ENCODE measurements at places on chromosomes 7 and 10.

DNA sequence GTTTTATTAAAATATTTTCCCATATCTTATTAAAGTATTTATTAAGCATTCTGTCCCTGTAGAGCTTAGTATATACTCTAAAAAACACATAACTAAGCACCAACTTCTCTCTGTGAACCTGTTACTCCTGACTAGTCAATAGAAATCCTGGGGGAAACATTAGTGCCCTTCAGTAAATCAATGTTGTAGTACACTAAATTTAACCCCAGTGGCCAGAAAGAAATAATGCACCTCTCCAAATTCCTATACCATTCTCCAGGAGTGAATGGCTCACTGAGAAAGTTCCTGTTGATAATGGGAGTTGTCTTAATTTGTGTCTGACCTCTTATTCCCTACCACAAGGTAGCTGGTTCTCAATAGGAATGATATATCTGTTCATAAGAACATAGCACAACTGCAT lies 188.2 kb downstream of the SEMA3D start:
- peak; percentile 34 for DNase-seq

- DNase-seq: no peak
Measured at GRCh38 chr10:114272696-114273095, 33.6 kb downstream of the VWA2 start.

GRCh38 chr10:55629793-55630490 lies 731.1 kb downstream of the ZWINT start:
- no peak for DNase-seq

GRCh38 chr7:88306590-88307048 lies at the start of gene STEAP4:
Gene STEAP4, minus strand, starts transcription at chr7:88306894. Its CDS starts 22,625 bp downstream, at chr7:88284269.
- peak; percentile 43 for DNase-seq

DNA sequence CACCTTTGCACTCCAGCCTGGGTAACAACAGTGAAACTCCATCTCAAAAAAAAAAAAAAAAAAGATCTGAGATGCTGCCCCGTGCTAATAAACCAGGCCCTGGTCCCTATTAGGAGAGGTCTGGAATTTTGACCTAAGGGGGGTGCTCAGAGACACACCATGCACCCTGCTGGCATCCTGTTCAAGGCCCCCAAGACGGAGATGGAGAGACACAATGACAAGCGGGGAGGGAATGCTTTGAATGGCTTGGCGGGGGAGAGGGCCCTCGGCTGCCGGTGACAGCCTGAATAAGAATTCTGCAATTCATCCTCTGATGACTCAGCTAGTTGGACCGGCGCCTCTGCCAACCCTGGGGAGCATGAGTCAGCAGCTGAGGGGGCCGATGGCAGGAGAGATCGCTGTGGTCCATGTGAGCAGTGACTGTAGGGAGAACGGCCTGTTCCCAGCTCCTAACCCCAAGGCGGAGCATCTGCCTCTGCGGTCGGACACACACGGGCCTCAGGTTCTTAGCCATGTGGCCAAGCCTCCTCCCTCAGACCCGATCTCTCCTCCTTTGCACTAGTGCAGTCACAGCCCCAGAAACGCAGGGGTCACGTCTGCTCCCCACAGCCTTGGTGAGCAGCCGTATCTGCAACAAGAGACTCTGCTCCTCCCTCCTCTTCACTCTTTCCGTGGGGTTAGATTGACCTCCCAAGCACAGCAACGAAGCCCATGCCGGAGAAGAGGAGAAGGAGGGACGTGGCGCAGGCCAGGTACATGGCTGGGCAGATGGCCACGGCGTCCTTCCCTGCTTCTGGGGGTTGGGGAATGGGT lies 14.9 kb downstream of the TRIM56 start:
- peak; percentile 73 for DNase-seq

DNA sequence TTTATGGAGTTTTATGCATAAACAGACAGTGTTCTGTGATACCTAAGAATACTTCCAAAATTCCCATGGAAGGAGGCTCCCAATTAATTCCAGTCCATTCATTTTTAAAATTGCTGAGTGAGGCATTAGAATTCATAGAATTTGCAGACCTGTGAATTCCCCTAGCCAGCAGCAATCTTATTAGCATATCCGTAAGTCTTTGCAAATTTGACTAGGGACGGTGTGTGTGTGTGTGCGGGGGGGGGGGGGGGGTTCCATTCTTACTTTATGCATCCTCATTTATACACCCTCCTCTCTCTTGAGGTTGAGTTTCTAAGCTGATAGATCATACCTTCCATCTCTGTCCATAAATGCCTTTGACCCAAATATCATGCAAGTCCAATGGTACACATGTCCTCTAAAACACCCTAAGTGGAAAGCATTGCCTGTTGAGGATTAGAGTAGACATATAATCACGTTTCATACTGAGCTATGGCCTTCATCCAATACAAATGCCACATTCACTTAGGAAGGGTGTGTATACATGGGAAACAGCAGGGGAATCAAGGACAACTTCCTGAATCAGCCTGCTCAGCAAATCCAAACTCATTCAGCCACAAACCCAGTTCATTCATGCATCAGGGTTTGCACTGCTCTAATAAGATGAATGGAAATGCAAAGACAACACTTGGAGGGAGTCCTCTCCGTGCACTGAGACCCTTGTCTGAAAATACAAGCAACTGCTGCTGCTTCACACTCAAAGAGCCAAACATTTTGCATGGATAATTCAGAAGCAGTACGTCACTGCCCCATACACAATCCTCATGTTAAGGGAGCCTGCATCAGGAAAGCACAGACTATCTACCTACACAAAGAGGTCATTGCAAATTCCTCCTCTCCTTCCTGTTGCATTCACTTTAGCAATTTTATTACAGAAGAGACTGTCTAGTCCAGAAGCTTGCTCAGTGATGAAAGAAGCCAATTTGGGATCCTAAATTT lies 350.8 kb downstream of the KCNMA1 start:
- DNase-seq: peak; percentile 84

- no peak for DNase-seq
Measured at GRCh38 chr7:43760861-43761260, 2.4 kb downstream of the BLVRA start.

GRCh38 chr7:4166807-4167206 lies 515.3 kb upstream of the FOXK1 start:
- no peak for DNase-seq

DNA sequence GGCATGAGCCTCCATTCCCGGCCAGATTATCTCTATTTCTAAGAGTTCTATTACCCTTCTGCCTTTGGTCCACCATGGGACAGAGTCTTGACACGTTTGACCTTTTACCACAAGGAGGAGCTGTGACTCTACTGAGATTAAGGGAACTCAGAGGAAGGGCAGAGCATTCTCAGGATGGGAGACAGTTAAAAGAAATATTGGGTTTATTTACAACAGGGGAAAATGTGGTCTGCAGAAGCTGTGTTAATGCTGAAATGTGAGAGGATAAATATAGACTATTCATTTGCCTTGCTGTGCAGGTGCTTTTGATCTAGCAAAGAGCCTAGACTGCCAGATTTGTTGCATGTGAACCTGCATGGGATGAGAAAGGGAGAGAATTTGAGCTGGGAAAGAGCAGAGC lies 45.8 kb upstream of the PRSS58 start:
- DNase-seq: peak; percentile 45

GRCh38 chr7:67696878-67697277 lies 700.2 kb downstream of the TYW1 start:
- no peak for DNase-seq

GRCh38 chr7:73890555-73891147 lies 29.7 kb downstream of the TMEM270 start:
- no peak for DNase-seq

DNA sequence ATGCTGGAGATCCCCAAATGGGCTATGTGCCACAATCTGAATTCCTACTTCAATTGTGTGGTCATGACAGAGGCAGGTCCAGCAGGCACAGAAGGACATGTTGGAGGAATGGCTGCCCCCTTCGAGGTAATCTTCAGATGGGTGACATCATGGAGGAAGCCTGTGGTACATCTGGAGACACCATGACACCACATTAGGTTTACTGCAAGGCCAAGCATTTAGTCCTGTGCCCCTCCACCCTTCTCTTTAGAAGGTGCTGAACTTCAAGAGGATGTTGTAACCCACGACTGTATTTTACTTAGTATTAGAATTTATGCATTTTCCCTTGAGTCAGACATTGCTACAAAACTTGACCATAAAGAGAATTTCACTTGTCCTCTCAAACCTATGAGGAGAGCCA lies 75.1 kb upstream of the DDC start:
- no peak for DNase-seq

DNA sequence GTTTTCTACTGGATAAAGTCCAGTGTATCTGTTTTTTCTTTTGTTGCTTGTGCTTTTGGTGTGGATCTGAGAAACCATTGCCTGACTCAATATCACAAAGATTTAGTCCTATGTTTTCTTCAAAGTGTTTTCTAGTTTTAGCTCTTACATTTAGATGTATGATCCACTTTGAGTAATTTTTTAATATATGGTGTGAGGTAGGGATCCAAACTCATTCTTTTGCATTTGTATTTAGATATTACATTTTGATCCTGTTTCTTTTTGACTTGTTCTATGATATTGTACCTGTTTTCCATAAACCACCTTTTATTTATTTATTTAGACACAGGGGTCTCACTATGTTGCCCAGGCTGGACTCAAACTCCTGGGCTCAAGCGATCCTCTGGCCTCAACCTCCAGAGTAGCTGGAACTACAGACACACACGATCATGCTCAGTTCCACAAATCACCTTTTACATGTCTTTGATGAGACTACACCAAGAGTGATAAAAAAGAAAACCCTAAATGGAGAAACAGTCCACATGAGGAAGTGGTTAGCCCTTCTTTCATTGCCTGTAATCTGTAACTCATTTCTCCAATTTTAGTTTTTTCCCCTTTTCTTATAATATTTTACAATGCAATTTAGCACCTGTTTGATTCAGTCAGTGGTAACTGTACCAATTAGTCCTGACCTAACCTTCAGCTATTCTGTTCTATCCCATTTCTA lies 86.0 kb downstream of the SLC37A3 start:
- no peak for DNase-seq

- peak; percentile 60 for DNase-seq
Measured at GRCh38 chr7:98641646-98642500, 24.8 kb downstream of the NPTX2 start.

DNA sequence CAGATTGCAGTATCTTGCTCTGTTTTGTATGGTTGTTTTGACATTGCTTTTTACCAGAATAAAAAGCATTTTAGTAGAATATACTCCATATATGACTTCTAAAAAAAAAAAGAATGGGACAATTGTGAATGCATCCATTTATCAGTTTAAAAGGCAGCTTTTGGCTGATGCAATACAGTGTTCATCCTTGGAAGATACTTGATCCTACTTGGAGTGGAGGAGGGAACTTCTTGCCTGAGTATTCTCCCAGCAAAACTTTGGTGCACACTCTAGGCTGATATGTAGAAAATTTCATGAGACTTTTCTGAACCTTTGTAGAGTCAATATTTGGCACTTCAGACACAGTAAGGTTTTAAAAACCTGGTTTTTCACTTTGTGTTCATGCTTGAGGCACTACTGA lies 40.2 kb downstream of the WDR11 start:
- DNase-seq: no peak

DNA sequence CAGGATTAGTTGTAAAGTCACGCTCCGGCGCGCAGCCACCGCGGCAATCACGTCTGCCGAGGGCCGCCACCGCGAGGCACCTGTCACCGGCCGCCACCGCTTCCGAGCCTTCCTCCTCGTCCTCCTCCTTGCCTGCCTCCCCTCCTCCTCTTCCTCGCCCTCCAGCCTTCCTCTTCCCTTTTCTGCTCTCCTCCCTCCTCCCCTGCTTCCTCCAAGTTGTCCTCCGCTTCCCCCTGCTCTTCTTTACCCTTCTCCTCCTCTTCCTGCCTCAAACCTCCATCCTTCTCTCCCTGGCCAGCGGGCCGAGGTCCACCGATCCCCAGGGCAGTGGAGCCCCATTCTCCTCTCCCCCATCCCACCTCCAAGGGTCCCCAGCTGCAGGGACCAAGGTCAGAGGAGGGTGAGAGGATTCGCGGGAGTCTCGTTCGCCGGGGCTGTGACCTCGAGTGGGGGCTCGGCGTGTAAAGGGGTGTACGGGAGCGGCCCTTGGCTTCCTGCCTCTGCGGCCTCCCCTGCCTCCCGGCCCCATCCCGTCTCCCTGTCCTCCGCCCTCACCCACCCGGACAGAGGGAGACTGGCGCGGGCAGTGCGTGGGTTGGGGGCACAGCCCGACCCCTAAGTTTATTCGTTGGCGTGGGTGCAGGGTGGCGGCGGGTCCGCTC lies 89.5 kb upstream of the PAX2 start:
- peak; percentile 12 for DNase-seq

GRCh38 chr7:85160223-85160622 lies 26.6 kb downstream of the SEMA3D start:
- no peak for DNase-seq

GRCh38 chr10:932589-932988 lies 1.1 kb upstream of the LARP4B start:
- DNase-seq: no peak

DNA sequence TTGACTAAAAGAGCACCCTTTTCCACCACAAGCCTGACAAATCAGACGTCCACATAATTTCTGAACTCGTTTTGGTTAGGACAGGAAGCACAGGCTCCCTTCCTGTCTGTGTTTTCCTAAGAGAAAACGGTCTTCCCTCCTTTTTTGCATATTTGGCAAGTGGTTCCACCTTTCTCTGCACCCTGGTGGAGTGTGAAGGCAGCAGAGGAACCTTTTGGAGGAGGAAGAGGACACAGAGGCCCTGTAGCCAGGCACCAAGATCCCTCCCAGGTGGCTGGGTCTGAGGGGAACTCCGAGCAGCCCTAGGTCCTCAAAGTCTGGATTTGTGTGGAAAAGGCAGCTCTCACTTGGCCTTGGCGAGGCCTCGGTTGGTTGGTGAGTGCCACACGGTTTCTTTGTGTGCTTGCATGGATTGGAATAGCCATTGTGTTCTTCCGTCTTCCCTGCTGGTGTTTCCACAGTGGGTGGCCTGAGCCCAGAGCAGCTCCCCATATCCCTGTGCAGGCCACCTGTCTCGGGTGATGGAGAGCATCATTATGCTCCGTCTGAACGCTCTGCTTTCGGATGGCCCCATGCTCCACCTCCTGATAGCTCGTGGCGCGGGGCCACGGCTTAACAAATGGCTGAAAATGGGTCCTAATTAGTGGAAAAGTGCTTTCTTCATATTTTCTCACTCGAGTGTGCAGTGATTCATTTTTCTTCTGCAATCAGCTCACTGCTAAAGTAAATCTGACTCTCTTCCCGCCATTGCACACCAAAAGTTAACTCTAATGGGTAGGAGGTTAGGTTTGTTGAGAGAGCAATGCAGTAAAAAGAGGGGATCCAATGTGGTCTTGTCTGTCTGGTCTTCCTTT lies 4.2 kb downstream of the IKZF1 start:
- peak; percentile 22 for DNase-seq

DNA sequence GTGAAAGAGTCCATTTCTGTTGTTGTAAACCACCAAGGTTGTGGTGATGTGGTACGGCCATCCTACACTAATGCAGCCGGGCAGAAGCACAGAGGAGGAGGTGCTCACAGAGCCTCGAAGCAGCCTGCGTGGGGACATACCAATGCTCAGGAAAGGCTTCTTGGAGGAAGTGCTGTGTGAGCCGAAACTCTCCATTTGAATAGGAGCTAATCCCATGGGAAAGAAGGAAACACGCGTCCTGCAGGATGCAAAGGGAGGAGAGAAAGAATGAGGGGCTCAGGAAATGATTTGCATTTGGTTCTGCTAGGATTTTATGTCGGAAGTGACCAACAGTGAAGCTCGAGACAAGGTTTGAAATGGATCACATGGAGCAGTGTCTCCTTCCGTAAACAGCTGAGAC lies 477.9 kb upstream of the ANKRD30A start:
- no peak for DNase-seq

GRCh38 chr7:155380221-155380861 lies 77.6 kb upstream of the EN2 start:
- peak; percentile 86 for DNase-seq

- no peak for DNase-seq
Measured at GRCh38 chr10:77574438-77574837, 63.2 kb downstream of the KCNMA1 start.

- DNase-seq: peak; percentile 45
Measured at GRCh38 chr7:118104812-118105441, 79.0 kb upstream of the LSM8 start.

Data from NCI-H69 (cell line).